ENCODE measurements at places on chromosomes 2 and 18. TPM values are rescaled to one million over a fixed set of nuclear protein-coding genes. Genes with fewer than 3 reads are reported as not detected.

GRCh38 chr18:68740966-68741365, 26.1 kb upstream of the TMX3 start:
- DNase-seq = no peak

The SLC30A3 gene
- 0.19 TPM for total RNA-seq

DNA sequence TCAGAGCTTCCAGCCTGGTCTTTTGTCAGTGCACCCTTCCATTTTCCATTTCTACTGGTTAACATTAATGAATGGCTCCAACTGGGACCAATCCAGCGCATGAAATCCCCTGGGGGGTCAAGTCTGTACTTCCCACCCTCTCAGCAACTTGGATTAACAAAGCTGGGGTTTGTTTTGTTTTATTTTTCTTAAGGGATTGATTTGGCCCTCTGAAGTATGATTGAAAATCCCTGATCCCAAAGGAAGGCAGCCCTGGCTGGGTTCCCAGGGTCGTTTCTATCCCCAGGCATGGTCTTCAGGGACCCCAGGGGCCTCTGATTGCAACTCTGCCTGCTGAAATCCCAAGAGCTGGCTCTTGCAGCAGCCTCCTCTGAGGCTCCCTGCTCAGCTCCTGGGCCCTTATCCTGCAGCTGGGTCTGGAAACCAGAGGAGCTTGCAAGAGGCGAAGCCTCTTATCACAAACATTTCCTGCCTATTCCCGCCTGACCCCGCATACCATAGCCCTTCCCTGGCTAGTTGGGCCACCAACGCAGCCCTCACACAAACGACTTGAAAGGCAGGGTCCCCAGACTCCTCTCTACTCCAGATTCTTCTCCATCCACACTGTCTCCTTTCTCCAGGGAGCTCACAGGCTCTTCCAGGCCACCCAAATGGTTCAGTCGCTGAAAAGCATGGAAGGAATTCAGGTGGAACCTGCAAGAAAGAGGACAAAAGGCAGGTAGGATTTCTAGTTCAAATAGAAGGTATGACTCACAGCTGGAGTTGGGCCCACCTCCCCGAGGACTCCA, 109.7 kb upstream of the PKDCC start:
- DNase-seq = no peak

DNA sequence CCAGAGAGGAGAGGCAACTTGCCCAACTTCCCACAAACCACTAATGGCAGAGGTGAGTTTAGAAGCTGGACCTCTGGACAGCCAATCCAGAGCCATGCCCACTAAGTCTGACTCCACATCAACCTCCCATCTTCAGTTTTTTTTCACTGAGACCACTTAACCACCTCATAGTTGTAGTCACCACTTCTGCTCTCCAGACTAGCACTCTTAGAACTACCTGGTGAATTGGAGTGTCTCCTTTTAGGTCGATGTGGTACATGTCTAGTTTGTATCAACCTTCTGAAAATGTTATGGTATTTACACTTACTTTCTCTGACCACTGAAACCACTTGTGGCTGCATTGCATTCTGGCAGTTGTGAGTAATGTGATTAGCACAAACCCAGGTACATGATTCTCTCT, 743.6 kb upstream of the FANCL start:
- peak; percentile 4 for DNase-seq

- DNase-seq = no peak
These were observed 3.3 kb downstream of the KCNIP3 start for GRCh38 chr2:95300450-95300849.

The ADAM23 gene
- not detected for total RNA-seq

DNA sequence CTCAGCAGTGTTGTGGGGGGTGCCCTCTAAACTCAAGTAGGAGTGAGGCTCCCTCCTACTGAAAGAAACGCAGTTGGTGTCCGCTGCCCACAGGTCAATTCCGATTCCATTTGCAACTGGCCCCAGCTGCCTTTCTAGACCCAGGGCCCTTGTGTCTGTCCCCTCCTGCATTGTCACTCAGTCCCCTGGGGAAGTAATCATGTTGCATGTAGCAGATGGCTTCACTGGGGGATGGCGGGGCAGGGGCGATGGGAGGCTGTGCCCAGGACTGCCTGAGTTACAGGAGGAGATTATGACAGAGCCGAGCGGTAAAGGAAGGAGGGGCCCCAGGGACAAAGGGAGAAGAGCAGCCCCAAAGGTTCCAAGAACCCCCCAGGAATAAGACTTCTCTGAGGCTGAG, 62.5 kb upstream of the SH3RF3 start:
- DNase-seq = peak; percentile 16

DNA sequence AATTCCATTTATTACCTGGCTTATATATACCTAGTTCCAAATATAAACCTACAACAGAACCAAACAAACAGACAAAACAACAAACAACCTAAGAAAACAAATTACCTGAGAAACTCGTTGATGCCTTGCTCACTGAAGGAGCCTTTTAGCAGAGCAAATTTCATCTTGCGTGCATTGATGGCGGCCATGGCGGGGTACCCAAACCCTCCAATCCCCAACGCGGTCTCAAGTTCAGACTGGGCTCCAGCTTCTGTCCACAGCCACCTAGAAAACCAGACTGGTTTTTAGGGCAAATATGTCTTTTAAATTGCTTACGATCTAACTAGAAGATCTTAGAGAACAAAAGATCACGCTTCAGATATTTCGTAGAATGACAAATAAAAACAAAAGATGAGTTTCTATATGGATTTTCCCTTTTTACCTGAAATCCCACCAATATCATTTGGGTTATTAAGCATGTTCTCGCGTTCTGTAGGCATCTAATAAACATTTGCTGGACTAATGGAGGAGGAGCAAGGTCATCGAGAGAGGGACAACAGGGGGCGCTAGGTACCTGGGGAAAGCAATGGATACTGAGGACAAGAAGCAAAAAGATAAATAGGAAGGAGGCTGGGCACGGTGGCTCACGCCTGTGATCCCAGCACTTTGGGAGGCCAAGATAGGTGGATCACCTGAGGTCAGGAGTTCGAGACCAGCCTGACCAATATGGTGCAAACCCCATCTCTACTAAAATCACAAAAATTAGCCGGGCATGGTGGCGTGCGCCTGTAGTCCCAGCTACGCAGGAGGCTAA, 25.2 kb downstream of the PDIA6 start:
- peak; percentile 79 for DNase-seq

DNA sequence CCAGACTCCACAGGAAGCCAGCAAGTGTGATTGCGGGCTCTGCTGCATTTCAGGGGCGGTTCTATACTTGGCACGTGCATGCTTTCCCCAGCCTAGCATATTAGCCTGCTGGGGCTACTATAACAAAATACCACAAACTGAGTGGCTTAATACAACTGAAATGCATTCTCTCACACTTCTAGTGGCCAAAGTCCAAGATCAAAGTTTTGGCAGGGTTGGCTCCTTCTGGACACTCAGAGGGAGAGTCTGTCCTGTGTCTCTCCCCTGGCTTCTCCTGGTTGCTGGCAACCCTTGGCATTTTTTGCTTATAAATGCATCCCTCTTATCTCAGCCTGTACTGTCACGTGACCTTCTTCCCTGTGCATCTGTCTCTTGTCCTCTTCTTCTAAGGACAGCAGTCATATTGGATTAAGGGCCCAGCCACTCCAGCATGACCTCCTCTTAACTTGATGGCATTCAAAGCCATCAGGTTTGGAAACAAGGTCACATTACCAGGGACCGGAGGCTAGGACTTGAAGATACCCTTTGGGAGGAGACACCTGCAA, 138.7 kb downstream of the RNF152 start:
- no peak for DNase-seq

The UPP2 gene
- total RNA-seq = not detected

All from Karpas-422 (cell line).